T-helper 9 cell (primary cell): ENCODE measurements at places on chromosomes 11 and 22.

GRCh38 chr11:3836903-3837302, 3.9 kb downstream of the RHOG start:
- peak; percentile 41 for DNase-seq

- DNase-seq: no peak
Measured at GRCh38 chr22:26643418-26644100, 13.8 kb upstream of the MIAT start.

GRCh38 chr11:119474682-119475596, 52.0 kb upstream of the THY1 start:
- DNase-seq: peak; percentile 25

DNA sequence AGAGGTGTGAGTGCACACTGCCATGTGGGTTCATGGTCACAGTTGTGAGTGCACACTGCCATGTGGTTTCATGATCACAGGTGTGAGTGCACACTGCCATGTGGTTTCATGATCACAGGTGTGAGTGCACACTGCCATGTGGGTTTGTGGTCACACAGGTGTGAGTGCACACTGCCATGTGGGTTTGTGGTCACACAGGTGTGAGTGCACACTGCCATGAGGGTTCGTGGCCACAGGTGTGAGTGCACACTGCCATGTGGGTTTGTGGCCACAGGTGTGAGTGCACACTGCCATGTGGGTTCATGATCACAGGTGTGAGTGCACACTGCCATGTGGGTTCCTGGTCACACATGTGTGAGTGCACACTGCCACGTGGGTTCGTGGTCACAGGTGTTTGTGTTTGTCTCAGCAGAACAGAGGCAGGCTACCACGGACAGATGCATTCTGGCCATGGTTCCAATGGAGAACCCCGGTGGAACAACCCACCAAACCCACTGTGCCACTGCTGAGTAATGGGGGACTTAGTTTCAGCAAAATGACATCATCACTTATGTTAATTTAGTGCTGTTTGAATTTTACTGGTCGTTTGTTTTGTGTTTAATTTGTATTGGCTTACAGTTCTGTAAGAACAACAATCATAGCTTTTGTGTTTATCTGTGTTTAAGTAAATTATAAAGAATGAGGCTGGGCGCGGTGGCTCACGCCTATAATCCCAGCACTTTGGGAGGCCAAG, 57.2 kb downstream of the RPS6KA4 start:
- DNase-seq: no peak

DNA sequence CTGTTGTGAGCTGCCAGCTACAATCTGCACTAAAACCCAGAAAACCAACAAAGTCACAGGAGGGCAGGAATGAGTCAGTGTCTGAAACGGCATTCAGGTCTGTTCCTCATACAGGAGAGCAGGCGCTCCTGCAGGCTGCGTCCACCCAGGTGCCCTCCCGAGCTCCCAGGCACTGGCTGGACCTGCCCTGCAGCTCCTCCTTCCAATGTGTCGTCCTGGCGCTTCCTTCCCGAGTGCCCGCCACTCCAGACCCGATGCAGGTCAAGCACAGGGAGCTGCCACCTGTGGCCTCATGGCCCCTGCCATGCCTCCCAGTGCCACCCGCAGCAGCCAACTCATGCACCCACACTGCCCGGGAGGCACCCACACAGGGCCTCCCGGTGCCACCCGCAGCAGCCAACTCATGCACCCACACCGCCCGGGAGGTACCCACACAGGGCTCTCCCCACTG, 12.0 kb downstream of the BRD1 start:
- DNase-seq: no peak

DNA sequence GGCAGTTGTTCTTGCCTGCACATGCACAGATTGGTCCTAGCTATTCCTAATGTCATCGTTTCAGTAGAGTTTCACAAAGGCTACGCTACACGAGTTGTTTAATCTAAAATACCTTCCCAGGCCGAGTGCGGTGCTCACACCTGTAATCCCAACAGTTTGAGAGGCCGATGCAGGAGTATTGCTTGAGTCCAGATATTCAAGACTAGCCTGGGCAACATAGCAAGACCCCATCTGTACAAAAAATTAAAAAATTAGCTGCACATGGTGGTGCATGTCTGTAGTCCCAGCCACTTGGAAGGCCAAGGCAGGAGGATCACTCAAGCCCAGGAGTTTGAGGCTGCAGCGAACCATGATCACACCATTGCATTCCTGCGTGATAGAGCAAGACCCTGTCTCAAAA, 56.2 kb downstream of the TNRC6B start:
- no peak for DNase-seq

- no peak for DNase-seq
Measured at GRCh38 chr11:11142430-11142829, 210.6 kb downstream of the CSNK2A3 start.

- no peak for DNase-seq
Measured at GRCh38 chr11:87870086-87870485, 305.2 kb downstream of the RAB38 start.

DNA sequence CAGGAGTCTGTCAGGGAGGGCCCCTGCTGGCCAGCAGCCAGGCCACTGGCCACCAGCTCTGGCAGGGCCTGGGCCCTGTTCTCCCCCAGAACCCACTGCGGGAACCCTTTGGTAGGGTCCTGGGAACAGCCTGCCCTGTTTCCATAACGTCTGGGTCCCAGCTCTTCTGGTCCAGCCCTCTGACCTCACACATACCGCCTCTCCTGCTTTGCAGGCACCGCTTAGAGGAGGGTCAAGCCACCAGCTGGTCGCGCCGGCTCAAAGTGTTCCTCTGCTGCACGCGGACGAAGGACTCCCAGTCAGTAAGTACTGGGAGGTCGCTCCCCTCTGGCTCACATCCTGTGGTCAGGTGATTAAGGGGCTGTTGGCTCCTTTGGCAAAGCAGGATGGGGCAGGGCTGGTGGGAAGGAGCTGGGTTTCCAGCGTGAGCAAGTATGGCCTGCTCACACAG, 26.6 kb upstream of the MYRF start:
- no peak for DNase-seq

- DNase-seq: no peak
Measured at GRCh38 chr11:5557751-5558150, 9.4 kb upstream of the OR52H1 start.

DNA sequence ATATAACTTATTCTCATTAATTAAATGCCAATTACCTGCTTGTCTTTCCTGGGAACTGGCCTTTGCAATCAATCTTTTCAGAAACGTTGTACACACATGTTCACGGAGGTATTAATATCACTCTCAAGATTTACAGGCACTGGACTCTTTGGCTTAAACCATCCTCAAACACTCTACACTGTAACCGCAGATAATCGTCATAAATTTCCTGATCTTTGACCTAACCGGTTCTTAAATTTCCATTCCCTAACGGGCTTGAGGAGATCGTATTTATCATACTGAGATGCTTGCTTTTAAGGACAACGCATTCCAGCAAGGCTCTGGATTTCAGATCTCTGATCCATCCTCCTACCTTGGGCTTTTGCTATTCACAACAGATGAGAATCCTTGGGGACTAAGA, 72.8 kb downstream of the ARL14EP start:
- no peak for DNase-seq

- DNase-seq: no peak
Measured at GRCh38 chr11:100670140-100670539, 16.9 kb upstream of the ARHGAP42 start.

DNA sequence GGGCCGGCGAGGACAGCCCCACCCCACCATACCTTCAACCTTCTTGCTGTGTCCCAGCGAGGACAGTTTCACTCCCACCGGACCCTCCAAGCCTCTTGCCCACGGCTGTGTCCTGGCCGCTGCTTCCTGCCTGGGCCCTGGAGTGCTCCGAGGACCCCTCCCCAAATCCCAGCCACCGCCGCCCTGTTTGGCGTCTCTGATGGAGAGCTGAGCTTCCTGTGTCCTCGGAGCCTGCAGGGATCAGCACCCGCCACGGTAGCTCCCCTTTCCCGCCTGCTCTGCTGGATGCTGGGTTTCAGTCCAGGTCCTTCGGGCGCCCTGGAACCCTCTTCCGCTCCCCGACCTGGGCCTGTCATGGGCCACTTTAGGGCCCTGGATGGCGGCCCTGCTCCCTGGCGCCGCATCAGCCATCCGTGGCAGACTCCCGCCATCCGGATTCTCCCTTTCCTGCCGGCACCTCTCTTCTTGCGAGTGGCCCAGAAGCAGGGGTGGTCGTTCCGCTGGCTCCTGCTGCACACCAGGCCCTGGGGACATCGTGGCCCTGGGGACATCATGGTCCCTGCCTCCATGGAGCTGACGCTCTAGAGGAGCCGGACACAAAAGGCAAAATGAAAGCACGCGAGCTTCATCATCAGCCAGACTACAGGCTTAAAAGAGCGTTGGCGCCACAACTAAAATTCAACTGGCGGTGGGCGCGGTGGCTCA, 34.3 kb upstream of the GAL start:
- DNase-seq: no peak

DNA sequence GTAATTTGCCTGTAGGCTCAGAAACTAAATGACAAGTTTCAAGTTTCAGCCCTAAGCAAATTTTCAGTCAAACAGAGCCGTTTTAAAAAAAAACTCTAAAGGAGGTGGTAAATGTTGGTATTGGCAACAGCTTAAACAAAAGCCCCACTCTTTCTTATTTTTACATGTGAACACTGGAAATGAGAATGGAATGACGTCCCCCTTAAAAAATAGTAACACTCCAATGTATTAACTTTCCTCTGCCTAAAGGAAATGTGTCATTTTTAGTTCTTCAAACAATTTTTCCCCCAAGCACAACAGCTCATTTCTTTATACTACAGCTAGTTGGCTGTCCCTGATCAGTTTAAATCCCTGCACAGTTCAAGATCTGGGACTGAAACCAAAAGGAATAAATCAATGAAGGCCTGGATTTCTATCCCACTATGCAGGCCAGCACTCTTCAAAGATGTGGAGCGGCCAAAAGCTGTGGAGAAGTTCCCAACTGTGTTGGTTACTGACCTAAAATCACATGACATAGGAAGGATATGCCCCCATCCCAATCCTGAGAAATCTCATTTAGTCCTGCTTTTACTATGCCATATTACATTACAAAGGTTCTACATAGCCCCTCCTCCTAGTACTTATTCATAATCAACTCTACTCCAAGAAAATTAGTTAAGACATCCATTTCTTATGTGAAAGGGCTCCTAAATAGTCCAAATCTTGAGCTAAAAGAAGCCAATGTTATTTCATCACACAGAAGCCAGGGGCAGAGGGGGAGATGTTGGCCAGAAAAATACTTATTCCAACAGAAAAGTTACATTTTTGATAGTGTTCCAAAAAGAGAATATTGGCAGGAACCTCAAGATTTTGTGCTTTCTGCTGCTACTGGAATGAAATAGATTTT, 95.9 kb downstream of the CADM1 start:
- no peak for DNase-seq

GRCh38 chr11:101096036-101096704, 33.4 kb downstream of the PGR start:
- no peak for DNase-seq

GRCh38 chr11:47477323-47477722, 28.4 kb upstream of the RAPSN start:
- no peak for DNase-seq

DNA sequence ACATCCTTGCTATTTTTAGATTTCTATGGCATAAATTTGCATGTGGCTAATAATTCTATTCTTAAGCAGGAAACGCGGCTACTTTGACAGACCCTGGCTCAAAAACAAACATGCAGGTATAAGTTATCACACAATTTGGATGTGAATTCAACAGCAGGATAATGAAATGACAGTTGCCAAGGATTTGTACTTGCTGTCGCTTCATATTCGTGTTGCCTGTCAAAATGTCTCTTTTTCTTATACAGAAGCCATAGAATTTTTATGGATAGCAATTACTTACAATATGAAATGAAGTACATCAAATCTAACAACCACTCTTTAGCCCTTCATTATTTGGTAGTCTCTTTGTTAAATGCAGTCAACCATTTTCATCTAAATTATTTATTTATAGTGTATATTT, 46.4 kb downstream of the DCDC1 start:
- DNase-seq: no peak

- DNase-seq: no peak
Measured at GRCh38 chr11:101436511-101437142, 147.2 kb downstream of the TRPC6 start.

- peak; percentile 25 for DNase-seq
Measured at GRCh38 chr11:77819921-77820564, 479 bp downstream of the RSF1 start.

- DNase-seq: no peak
Measured at GRCh38 chr11:119107538-119108145, 498 bp downstream of the C2CD2L start.

GRCh38 chr22:41198027-41198580, 7.0 kb upstream of the L3MBTL2 start:
- DNase-seq: peak; percentile 31

- no peak for DNase-seq
Measured at GRCh38 chr11:112770487-112770886, 190.7 kb upstream of the NCAM1 start.

- DNase-seq: no peak
Measured at GRCh38 chr22:21624880-21625791, 4.7 kb downstream of the YDJC start.

DNA sequence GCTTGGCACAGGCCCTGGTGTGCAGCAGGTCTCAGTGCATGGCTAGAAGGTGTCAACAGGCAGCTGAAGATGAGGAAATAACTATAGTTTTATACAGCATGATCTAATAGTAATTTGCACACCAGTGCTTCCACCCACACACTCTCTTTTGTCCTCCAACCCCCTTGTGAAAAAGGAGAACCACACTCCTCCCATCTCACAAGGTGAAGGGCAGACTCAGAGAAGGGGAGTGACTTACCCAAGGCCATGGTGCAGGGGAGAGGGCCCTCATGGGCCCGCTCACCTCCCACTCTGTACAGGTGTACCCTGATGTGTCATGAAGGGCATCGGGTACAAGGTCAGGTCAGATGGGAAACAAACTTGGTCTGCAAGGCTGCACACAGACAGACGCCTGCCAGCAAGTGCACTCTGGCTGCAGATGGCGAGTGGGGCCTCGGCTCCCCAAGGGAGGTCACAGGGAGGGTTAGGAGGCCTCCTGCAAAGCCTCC, 53.4 kb downstream of the DGCR2 start:
- no peak for DNase-seq
